Heart right ventricle (tissue), 16 donors: ENCODE measurements at places on chromosomes 7 and 10. TPM values are rescaled to one million over a fixed set of nuclear protein-coding genes. Genes with fewer than 3 reads are reported as not detected.

Gene NEUROD6
- not detected for total RNA-seq

Gene RNLS
- 18.1 TPM for total RNA-seq

Gene PRDX3
- 323 TPM for total RNA-seq

Gene HOXA6
- not detected for total RNA-seq

Gene AGR2
- not detected for total RNA-seq

Gene OAT
- total RNA-seq = 32.8 TPM

Gene NEUROG3
- not detected for total RNA-seq

Gene SPDYE1
- total RNA-seq = not detected

Gene INTS1
- total RNA-seq = 44.0 TPM

Gene TMEM196
- total RNA-seq = not detected

Gene ZNF680
- total RNA-seq = 17.3 TPM
